Suppressor macrophage treated with lipopolysaccharide for 4 hours (primary cell): ENCODE measurements at places on chromosomes 4 and X.

DNA sequence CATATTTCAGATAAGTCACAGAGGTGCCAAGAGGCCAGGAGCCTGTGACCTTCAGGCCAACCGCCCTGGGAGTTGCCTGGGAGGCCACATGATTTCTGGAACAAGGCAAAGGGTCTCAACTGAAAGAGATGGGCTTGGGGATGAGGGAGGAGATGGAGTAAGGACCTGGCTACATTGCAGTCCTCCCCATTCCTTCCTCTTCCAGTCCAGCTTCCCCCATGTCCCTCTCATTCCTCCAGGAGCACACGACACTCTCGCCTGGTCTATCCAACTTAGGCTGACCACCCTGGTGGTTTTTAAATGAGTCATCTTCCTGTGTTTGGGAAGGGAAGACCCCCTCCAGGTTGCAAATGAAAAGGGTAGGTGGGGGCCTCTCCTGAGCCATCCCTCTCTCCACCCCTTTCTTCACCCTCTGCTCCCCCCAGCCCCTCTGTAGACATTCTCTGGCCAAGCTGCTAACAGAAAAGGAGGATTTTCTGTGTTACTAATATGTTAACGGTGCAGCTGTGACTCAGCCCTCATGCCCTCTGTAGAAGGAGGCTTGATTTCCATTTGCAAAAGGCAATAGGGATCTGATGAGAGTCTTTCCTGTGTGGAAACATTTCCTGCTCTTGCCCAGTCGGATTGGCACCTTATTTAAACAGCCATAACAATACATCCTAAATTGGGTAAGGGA lies 79.2 kb downstream of the RTL5 start:
- DNase-seq: no peak

DNA sequence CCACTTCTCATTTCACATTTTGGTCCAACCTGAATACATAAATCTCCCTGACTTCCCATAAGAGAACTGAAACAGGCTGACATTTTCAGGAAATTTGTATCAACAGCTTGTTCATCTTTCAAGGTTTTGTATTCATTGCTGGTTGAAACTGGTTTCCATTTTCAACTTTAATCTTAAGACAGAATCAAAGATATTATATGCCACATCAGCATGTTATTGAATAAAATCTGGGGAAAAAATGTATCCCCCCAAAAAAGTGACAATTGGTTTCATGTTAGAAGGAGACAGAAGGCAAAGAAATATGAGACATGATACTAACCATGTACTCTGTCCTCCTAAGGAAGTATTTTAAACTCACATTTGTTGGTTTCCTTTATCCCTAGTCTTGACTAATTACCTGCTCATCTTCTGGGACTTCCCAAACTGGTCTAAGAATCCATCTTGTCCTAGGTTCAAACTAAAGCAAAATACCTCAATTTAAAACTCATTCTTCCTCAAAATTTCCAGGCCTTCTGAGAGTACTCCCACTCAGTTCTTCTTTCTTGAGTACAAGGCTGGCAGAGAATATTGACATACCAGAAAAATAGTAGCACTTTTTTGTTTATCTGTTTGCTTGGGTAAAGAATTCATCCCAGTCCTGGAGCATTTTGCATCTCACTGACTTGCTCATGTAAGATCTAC lies 3.1 kb upstream of the ANTXR2 start:
- peak; percentile 65 for DNase-seq

- DNase-seq: no peak
These were observed 310.5 kb upstream of the DDX53 start for GRCh38 chrX:22689290-22689689.

GRCh38 chrX:18793601-18794089 lies 86.2 kb downstream of the PPEF1 start:
- DNase-seq: no peak

- no peak for DNase-seq
These were observed 639.6 kb downstream of the IQCM start for GRCh38 chr4:149176039-149176438.

DNA sequence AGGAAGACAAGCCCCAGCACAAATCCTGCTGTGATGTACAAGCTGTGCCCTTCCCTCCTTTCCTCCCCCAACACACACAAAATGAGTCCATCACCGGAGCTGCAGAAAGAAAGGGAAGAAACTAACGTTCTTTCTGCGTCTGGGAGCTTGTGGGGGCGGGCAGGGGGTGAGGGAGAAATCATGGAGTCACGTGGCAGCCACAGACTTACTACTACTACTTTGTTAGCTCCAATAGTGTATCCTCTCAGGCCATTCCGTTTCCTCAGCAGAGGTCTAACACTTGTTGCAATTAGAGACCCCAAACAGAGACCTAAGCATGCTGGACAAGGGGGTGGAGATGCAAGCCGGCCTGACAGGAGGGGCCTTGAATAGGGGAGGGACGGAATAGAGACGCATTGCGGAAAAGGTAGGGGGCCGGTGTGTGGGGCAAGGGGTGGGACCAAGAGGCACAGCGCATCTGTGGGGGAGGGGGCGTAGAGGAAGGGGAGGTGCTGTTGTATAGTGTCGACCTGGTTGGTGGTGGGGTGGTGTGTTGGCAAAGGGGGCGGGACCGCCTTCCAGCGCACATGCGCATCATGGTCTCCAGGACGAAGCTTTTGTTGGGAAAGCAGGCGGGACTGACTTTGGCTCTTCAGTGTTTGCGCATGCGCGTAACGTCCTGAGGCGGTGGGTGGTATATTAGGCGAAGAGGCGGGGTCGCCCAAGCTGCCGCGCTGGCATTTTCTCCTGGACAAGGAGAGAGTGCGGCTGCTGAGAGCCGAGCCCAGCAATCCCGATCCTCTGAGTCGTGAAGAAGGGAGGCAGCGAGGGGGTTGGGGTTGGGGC lies at the start of gene MAGED1:
TSS of gene MAGED1 (plus strand) at position 703 of the 825 bp plus-strand sequence. CDS start 682 bp downstream, outside the sequence.
- peak; percentile 74 for DNase-seq

DNA sequence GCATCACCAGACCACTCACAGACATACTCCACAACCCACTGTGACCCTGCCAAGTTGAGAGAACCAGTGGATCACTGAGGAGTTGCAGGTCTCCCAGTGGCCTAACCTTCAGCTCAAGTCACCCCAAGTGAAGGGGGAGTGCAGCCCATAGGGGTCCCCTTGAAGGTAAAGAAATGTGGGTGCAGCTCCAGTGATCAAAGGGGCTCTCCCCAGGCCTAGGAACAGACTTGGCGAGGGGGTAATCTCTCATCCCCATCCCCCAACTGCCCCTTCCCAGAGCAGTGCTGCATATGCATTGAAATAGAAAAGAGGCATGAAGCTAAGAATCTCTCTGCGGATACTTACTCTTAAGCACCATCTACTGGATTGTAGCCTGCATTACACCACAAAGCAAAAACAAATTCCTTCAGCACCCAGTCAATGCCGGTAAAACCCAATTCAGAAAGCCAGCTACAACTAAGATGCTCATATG lies 27.0 kb downstream of the MAGEE1 start:
- peak; percentile 11 for DNase-seq

DNA sequence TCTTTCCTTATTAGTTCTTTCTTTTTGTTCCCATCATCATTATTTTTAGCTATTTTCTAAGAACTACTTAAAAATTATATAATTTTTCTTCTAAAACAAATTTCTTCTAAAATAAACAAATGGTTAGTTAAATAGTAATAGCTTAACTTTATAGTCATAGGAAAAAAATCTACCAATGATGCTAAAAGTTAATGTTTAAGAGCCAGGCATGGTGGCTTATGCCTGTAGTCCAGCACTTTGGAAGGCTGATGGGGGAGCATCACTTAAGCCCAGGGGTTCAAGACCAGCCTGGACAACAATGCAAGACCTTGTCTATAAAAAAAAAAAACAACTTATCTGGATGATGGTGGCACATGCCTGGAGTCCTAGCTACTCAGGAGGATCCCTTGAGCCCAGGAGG lies 127.1 kb upstream of the ANXA3 start:
- DNase-seq: no peak

DNA sequence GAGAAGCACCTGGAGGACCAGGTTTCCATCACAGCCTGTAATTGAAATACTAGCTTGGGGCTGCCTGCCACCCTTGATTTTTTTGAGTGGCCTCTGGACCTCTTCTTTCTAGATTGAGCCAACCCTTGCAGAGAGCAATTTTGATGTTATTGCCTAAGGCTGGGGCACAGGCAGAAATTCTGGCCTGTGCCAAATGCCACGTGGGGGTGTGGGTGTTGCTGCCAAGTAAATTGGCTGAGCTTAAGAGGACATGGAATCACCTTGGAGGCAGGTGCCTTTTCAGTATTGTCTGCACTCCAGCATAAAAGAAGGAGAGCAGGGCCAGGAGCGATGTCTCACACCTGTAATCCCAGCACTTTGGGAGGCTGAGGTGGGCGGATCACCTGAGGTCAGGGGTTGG lies 286.1 kb upstream of the PRPS2 start:
- no peak for DNase-seq

DNA sequence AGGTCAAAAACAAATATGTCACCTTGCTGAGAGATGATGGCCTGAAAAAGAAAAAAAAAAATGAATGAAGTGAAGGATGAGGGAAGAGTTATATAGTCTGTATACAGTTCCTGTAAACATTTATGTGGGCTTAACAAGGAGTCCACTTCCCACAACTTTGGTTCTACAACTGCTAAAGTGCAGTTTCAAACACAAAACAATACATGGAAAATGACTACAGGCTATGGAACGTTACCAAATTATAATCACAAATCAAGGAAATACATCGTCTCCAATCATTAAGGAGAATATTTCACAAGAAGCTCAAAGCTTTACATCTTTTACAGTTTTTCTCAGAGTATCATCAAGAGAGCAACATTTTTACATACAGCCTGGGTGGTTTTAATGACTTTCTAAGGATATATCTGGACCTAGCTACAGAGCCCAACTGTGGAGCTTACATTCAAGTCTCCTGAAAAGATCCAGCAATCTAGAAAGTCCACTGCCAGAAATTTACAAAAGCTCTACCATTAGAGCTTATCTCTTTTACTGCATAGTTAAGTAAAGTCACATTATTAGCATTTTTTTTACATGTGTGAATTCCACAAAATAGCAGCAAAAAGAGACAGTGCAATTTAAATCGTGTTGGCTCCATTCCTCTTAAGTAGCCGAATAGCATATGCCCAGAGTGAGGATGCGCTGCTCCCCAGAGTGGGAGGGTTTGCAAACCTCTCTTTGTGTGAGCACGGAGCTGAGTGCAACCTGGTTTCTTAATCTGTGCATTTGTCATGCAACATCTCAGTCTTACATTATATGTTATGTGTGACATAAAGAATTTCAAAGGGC lies 128.3 kb downstream of the MANBA start:
- DNase-seq: no peak

DNA sequence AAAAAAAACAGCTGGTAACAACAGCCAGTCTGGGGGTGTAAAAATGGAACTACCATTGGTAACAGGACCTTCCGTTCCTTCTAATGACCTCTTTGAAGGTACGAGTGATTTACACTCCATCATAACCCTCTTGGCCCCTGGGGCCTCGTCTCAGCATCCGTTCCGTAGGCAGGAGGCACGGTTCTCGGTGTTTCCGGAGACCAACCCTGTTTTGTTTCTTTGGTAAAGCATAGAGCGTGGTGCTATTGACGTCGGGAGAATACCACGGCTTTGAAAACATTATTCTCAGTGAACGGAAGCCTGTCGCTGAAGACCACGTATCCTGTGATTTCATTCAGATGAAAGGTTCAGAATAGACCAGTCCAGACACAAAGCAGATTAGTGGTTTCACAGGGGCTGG lies 198.9 kb downstream of the ASMT start:
- no peak for DNase-seq

DNA sequence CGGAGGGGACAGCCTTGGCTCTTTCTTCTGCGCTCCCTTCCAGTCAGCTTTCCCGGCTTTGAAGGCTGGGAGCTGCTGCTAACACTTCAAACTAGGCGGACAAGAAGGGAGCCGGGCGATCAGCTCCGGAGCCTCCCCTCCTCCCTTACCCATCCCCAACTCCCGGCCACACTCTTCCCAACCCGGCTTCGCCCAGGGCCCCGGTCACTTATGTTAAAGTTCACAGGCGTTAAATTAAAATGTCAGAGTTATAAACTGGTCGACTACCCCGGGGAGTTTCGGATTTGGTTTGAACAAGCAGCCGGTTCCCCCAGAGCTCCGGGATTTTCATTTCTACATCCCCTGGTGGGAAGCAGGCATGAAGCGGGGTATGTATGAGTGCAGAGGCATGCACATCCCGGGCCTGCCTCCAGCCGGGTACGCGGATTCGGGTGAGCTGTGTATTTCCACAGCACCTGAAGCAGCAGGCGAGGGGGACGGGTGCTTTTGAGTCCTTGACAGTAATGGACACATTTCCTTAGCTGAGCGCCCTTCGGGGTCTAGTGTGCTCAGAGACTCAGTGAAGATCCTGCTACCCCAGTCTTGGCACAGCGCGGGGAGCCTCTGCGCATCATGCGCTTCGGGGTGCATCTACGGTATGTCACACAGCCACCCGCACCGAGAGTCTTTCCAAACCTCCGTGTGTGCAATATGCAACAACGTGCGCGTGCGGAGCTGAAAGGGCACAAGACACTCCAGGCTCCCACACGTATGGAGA lies 880 bp downstream of the UNC5C start:
- DNase-seq: peak; percentile 52

DNA sequence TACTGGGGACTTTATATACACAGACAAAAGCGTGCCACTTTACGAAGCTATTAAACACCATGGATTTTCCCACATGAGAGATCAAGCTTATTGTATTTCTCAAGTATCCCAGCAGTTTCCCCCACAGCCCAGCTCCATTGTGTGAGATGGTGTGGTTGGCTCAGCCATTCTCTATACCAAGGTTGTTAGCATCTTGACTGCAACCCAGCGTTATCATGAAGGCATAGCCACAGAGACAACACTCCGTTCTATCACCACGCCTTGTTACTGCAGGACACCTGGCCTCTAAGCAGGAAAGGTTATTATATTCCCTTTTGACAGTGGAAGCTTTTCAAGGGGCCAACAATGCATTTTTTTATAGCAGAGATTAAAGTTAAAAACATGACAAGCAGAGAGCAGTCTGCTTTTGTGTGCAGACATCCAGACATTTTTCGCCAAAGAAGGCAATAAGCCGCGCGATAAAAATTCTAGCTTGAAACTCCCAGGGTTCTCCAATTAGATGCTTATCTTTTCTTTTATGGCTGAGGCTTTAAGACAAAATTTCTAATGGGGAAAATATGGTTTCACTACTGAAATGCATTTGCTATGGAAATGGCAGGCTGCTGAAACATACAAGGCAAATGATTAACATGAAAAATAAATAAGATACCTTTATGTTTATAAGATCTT lies 206.1 kb downstream of the MID1 start:
- no peak for DNase-seq

DNA sequence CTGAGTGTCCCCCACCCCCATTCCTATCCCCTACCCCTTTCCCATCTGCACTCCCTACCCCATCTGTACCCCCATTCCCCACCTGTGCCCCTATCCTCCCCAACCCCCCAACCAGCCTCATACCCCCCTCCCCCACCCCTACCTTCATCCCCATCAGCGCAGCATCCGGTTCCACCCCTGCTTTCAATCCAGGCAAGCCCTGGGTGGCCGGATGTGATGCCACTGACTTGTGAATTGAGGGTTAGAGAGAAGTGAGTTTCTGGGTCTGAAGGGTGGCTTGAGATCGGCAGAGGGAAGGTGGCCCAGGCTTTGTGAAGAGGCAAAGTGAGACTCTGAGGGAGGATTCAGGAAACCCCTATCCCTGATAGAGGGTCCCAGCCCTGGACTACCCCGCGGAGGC lies 7.8 kb downstream of the MAGEA4 start:
- DNase-seq: no peak

- DNase-seq: no peak
These were observed 384.6 kb downstream of the PPP3CA start for GRCh38 chr4:100962698-100963097.
